ENCODE measurements at places on chromosomes 2 and 18. TPM values are rescaled to one million over a fixed set of nuclear protein-coding genes. Genes with fewer than 3 reads are reported as not detected.

DNA sequence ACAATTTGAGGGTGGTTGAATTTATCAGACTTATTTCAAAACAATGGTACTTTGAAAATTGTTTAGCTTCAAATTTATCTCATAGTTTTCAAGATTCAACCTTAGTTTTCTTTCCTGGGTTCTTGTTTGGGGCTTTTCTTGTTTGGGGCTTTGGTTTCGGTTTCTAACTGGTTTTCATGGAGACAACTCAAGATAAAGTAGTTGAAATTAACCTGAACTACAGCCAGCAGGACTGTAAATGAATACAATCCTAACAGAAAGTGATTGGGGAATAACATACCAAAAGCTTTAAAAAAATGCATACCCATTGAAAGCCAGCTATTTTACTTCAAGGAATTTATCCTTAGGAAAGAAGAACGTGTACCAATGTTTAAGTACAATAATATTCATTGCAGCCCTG, 133.5 kb upstream of the SLC14A2 start:
- H3K36me3 ChIP-seq, result no peaks in the 10 kb centered on the region
- no peaks in the 10 kb centered on the region for H3K27me3 ChIP-seq
- H3K4me1 ChIP-seq, result no peaks in the 10 kb centered on the region

DNA sequence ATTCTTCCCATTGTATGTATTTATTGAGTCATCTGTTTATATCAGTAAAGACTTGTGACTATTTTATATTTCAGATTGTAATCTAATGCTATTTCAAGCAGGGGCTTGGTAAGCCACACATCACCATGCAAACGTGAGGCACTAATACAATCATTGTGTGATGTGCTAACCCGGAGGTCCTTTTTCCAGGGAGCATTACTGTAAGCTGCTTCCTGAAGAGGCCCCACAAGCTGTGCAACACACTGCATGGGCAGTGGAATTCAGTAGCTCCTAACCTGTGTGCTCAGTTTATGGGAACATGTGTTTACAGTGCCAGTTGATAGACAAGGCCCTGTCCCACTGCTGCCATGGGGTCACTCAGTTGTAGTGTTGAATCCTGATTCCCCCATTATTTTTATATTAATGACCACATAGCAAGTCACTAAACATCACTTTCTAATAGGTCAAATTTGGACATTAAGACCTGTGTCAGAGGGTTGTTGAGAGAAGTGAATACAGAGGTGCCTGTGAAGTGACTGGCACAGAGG, 162.9 kb downstream of the FHOD3 start:
- no peaks in the 10 kb centered on the region for H3K4me1 ChIP-seq
- H3K36me3 ChIP-seq, result no peaks in the 10 kb centered on the region
- no peak overlapping the region for H3K4me3 ChIP-seq
- peaks cover 5% of the 10 kb centered on the region for H3K27me3 ChIP-seq

LRATD1 gene
- total RNA-seq, result 19.4 TPM

SETBP1 gene
- 83.3 TPM for total RNA-seq

CYP26B1 gene
- total RNA-seq, result 9.7 TPM

IL1R2 gene
- total RNA-seq, result not detected

- H3K27ac ChIP-seq, result no peak overlapping the region
These were observed 1809.0 kb downstream of the SUCLG1 start for GRCh38 chr2:82650038-82650437.

- no peaks in the 10 kb centered on the region for H3K27me3 ChIP-seq
- no peak overlapping the region for H3K4me3 ChIP-seq
- no peak overlapping the region for H3K27ac ChIP-seq
- H3K4me1 ChIP-seq, result no peaks in the 10 kb centered on the region
These were observed 675.6 kb upstream of the VRK2 start for GRCh38 chr2:57370882-57371585.

GRCh38 chr2:169452080-169452479, 27.2 kb upstream of the BBS5 start:
- no peaks in the 10 kb centered on the region for H3K4me1 ChIP-seq
- H3K27ac ChIP-seq, result no peak overlapping the region
- H3K4me3 ChIP-seq, result no peak overlapping the region
- no peaks in the 10 kb centered on the region for H3K27me3 ChIP-seq
- no peak for DNase-seq

- H3K4me3 ChIP-seq, result no peak overlapping the region
- DNase-seq, result no peak
- no peak overlapping the region for H3K27ac ChIP-seq
- no peaks in the 10 kb centered on the region for H3K27me3 ChIP-seq
- peaks cover 3% of the 10 kb centered on the region for H3K4me1 ChIP-seq
These were observed 78.1 kb upstream of the LAPTM4A start for GRCh38 chr2:20129331-20130159.

DNA sequence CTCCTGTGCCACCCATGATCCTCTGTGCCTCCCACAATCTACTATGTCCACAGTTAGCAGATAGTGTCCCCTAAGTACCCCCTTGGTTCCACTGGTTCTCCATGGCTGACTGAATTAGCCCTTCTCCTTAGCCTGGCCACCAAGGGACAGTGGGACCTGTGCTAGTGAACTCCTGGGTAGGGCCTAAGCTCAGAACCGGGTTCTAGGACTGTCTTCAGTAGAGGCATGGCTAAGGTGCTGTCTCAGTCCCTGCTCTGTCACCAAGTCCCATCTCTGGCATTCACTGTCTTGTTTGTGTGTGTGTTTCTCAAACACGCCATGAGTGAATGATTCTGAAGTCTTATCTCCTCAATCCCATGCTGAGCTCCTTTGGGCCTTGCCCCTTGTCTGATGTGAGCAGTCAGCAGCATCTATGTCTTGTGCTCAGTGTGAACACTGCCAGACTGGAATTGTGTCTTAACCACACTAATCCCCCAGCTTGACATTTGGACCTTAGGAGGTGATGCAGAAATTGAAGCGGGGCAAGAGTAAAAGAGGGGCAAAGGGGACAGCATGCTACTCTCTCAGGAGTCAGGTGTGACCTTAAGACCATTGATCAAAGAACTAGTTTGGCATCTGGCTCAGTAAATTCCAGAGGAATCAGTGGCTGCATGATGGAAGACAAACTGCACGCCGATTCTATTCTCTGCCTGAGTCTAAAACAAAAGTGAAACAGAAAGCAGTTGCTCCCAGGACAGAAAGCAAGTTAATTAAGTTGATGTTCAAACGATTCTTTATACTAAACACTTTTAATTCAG, 190.5 kb downstream of the ALPK2 start:
- no peaks in the 10 kb centered on the region for H3K36me3 ChIP-seq
- no peak overlapping the region for H3K4me3 ChIP-seq
- DNase-seq, result no peak
- no peak overlapping the region for H3K27ac ChIP-seq
- H3K4me1 ChIP-seq, result no peaks in the 10 kb centered on the region
- H3K27me3 ChIP-seq, result peaks cover 2% of the 10 kb centered on the region

DNA sequence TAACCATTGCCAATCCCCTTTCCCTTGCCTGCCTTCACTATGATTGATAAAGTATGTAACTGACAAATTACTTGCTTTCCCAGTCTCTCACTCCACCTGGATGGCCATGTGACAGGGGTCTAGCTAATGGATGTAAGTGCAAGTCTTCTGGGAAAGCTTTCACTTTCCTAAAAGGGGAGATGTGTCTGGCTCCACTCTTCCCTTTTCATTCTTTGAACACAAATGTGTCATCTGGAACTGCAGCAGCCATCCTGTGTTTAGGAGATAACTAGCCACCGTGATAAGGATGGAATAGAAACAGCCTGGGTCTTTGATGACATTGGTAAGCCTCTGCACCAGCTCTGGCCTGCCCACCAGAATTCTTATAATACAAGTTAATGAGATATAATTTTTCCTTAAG, 38.2 kb downstream of the SNRPD1 start:
- H3K27me3 ChIP-seq, result peaks cover 4% of the 10 kb centered on the region
- H3K27ac ChIP-seq, result peak overlapping the region; percentile 85
- no peak for DNase-seq
- peaks cover 2% of the 10 kb centered on the region for H3K4me1 ChIP-seq

DNA sequence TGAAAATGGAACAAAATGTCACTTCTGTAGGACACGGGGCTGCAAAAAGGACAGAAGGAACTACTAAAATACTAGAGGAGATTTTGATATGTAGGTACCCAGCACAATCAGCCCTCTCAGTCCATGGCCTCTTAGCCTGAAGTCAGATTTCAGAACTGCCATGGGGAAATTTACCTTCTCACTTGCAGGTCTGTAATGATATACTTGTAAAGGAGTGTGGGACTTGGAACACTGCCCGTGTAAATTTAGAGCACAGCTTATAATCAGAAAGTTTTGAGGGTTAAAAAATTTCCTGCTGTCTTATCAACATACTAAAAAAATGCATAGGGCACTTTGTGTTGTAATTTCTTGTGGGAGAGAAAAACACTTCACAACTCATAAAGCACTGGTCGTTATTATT, 60.6 kb downstream of the ZEB2 start:
- no peak overlapping the region for H3K27ac ChIP-seq
- H3K4me3 ChIP-seq, result no peak overlapping the region

CCDC68 gene
- not detected for total RNA-seq
